ENCODE measurements at places on chromosomes 4 and X.

- DNase-seq = no peak
These were observed 482 bp upstream of the MBTPS2 start for GRCh38 chrX:21838937-21839333.

DNA sequence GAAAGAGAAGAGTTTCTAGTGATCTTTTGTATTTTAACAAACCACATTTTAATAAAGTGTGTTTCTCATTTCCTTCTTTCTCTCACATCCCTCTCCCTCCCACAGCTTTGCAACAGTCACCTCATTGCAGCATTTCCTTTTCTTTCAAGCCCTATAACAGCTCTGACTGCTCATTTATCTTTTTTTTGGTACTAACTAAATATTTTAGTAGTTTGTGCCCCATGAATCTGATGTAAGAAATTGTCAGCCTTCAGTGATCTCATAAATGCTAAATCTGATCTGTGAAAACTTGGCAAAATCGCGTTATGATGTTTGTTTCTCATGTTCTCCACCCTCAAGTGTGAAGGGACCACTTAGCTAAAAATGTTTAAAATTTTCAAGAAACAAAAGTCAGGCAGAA lies 258.5 kb upstream of the SLIT2 start:
- no peak for DNase-seq

- DNase-seq = no peak
These were observed 6.1 kb upstream of the CYSLTR1 start for GRCh38 chrX:78333521-78333920.

GRCh38 chr4:175559126-175559525 lies 252.9 kb downstream of the GPM6A start:
- DNase-seq = no peak

- no peak for DNase-seq
These were observed 319 bp upstream of the MAGEH1 start for GRCh38 chrX:55451626-55451989.

DNA sequence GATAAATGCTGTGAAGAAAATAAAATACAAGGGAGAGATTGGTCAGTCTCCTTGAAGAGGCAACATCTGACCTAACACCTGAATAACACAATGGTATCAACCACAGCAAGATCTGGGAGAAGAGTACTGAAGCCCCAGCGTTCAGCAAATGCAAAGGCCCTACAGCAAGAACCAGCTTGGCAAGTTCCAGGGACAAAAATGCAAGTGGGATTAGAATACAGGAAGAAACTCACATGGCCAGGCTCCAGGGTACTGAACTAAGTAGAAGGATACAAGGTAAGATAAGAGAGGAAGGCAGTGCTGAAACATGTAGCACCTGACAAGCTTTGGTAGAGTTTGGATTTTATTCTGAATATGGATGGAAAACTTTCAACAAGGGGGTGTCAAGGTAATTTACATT lies 3.6 kb downstream of the SMIM14 start:
- no peak for DNase-seq

DNA sequence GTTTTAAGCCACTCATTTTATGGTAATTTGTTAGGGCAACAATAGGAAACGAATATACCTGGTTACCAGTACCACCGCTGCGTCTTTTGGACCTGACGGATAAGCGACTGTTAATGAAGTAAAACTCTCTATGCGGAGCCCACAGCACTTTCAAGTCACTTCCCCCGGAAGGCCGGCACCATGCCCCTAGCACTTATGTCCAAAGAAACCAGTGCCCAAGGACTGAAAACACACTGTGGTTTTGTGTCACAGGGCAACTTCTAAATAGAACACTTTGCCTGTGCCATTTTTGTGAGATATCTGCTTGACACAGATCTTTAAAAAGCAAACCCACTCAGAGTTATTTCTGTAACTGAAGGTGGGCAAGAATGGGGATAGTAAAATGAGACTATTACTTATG lies 22.7 kb downstream of the SH3KBP1 start:
- no peak for DNase-seq

DNA sequence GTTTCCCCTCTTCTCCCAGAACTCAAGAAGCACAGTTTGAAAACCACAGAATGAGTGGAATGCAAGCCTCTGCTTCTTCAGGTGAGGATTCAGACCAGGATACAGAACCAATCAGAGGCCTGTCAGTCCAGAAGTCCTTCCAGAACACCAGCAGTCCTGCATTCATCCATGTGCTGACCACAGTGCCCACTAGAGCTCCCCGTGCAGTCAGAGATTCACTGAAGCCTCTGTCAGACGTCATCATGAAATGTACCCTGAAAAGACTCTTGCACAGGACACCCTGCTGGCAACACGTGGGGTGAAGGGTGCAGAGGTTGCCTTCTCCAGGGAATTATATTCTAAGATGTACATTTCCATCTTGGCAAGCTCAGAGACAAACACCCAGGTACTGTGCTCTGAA lies 75.9 kb upstream of the LSM6 start:
- no peak for DNase-seq

DNA sequence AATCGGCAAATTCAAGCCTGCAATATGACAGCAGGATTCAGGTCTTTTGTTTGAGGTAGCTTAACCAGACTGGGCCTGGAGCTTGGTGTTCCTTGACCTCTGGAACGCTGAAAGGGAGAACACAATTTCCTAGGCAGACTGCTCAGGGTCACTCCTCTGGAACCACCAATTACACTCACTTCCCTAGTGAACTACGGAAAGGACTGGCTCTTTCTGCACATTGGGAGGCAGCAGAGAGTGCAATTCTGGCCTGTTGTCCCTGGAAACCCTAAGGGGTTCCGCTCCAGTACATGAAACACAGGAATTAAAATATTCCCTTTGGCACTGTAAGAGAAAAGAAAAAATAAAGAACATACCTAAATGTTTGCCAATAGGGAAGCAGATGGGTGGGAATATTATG lies 58.6 kb downstream of the GPC3 start:
- no peak for DNase-seq

DNA sequence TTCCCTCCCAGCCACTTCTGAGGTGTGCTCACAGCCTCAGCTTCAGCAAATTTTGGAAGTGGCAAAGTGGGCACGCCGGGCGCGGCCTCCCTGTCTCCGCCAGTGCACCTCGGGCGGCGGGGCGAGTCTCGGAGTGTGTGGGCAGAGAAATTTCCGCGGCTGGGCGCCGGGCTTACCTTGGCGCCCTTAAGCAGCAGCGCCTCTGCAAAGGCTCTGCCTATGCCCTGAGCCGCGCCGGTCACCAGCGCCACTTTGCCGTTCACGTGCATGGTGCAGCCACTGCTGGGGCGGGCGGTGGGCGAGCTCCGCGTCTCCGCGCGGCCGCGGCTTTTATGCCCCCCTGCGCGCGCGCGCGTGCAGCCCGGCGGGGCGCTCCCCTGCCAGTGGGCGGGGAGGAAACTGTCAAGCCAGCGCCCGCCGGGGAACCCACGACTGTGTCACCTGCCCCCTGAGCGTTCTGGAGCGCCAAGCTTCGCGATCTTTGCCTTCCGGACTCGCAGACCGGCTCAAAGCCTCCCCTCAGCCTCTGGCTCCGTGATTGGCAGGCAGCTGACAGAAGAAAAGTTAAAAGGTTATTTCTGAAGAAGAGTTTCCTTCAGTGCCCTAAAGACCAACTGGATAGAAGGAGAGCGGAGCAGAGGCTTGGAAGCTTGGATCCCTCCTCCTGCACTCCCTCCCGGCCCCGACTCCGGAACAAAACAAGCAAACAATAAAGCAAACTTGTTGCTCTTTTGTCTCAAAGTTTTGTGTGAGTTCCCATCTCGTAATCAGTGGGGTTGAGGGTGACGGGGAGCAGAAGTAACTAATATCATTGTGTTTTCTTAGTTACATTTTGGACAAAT lies at the start of gene HPGD:
Gene HPGD (minus strand): TSS at position 306 of the 842 bp plus-strand sequence. CDS start 37 bp downstream, at position 269.
- peak; percentile 36 for DNase-seq

DNA sequence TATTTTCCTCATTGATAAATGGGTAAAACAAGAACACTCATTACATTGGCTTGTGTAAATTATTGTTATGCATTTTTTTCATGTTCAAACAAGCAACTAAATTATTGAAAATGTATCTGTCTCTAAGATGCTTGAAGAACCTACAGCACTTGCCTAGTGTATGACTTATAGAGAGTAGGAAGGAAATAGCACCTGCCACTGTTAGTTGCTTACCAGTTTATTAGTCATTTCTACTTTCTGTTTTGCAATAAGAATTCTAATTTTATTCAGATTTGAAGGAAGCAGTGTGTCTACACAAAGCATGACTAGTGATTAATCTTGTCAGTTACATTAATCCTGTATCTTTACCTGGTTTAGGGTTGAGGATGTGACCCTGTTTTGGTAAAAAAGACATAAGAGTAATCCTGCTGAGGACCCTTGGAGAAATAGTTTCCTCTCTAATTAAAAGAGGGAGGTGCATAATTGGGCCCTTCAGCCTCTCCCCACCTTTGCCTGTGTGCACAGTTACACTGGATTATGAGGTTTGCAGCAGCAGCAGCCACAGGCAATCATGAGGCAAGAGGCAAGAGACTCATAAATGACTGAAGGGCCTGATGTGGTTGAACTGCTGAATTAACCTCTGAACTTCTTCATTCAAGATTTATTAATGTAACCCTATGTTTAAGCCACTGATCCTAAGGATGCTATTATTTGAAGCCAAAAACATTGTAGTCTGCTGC lies 1202.1 kb downstream of the ADGRL3 start:
- no peak for DNase-seq

DNA sequence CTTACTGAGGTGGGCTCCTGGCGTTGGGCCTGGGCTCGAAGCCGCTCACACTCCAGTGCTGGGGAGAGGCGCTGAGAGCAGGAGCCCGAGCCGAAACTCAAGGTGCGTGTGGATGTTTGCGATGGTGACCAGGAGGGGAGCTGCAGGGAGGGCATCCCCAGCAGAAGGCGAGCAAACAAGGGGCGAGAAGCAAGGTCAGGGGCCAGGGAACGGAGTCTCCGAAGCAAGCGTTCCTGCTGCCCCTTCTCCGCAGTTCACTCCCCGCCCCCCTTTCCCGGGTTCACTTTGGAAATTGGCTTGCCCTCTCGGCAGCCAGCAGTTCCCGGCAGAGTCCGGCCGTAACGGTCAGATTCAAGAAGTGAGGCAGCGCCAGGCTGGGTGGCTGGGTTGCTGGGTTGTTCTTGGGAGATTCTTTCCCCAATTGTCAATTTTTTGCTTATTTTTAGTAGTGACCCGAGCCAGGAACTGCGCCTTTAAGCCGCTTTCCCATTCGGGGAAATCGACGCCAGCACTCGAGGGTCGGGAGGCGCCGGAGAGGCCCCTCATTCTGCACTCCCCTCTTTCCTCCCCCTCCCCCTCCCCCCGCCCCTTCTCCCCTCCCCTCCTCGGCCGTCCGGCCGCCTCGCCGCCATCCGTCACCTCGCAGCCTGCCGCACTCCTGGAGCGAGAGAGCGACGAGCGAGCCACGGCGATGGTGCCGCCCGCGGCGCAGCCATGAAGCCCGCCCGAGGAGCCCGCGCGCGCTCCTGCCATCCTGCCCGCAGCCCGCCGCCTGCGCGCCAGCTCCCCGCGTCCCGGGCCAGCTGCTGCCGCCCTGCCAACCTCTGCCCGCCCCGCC lies at the start of gene FRMPD3:
Gene FRMPD3 (plus strand): TSS at position 655 of the 838 bp plus-strand sequence. CDS start 76,937 bp downstream, outside the sequence.
- DNase-seq = no peak

DNA sequence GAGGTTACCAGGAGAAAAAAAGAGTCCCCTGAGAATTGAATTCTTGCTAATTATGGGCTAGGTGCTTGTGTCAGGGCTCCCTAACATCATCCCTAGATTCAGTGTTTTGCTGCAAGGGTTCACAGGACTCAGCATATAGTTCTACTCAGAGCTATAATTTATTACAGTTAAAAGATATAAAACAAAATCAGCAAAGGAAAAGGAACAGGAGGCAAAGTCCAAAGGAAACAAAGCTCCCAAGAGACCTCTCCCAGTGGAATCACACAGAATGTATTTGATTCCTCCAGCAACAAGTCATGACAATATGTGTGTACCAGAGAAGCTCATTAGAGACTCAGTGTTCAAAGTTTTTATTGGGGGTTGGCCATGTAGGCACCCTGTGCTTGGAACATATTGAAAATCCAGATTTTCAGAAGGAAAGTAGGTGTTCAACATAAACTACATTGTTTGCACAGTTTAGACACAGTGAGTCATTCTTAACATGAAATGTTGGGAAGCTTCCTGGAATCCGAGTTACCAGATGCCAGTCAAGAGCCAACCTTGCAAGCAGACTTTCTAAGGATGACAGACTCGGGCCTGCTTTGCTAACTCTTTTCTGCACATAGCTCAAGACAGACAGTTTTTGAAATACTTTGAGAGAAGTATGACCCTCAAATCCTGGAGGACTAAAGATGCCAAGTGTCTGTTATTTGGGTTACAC lies 311.3 kb upstream of the EMCN start:
- DNase-seq = no peak

- DNase-seq = no peak
These were observed 91.5 kb upstream of the S100G start for GRCh38 chrX:16558489-16558888.

GRCh38 chrX:64843224-64843623 lies 133.0 kb downstream of the ZC4H2 start:
- no peak for DNase-seq

DNA sequence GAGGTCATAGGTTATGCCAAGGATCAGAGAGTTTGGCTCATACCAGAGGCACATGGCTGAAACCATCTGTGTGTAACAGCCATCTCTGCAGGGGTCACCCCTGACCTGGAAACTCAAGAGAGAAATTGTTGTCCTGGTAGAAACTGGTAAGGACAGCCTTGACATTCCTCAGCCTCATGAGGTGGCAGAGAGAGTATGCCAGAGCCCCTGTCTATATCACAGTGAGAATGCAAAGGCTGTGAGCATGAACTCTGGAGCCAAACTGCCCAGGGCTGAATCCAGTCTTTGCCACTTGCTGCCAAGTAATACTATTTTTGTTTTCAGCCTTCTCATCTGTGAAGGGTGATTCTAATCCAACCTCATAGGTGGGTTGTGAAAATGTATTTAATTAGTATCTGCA lies 37.1 kb upstream of the CCDC149 start:
- no peak for DNase-seq

GRCh38 chr4:161907590-161907955 lies 256.2 kb downstream of the FSTL5 start:
- no peak for DNase-seq

GRCh38 chrX:149939905-149940673 lies 1.8 kb upstream of the EOLA2 start:
- DNase-seq = peak; percentile 73

DNA sequence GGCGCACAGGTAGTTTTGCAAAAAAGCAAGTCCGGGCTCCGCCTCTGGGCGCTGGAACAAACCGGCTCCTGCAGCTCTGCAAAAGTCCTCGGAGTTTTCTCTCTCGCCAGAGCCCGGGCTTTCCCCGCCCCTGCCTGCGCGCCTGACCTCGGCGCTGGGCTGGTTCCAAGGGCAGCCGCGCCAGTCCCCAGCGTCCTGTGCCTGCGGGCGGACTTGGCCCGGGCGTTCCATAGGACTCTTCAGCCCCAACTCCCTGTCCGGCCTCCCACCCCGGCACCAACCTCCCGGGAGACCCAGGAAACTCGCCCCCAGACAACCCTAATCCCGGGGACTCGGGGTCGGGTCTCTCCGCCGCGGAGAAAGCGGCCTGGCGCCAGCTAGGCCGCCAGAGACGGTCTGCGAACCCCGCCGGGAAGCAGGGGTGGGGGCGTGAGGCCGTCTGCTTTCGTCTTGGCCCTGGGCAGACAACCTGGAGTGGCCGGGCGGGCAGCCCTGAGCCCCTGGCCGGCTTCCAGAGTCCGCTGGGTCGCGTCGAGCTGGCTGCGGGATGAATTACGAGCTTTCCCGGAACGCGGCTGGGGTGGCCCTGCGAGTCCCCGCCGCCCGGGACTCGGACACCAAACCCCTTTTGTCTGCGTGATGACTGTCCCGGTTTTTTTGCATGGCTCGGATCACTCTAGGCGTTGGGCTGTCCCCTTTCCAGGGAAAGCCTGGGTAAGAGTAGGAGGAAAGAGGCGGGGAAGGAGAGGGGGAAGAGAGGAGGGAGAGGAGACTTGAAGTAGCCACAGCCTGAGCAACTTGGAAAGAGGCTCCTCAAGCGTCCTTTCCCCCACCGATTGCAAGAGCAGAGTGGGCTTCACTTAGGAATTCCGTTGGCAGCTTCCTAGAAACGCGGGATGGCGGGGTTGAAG lies 916 bp downstream of the MXRA5 start:
- no peak for DNase-seq

Data from activated CD8-positive, alpha-beta memory T cell treated with anti-CD3 and anti-CD28 coated beads for 1 hour (primary cell).